ENCODE measurements at places on chromosomes 6 and 20.

DNA sequence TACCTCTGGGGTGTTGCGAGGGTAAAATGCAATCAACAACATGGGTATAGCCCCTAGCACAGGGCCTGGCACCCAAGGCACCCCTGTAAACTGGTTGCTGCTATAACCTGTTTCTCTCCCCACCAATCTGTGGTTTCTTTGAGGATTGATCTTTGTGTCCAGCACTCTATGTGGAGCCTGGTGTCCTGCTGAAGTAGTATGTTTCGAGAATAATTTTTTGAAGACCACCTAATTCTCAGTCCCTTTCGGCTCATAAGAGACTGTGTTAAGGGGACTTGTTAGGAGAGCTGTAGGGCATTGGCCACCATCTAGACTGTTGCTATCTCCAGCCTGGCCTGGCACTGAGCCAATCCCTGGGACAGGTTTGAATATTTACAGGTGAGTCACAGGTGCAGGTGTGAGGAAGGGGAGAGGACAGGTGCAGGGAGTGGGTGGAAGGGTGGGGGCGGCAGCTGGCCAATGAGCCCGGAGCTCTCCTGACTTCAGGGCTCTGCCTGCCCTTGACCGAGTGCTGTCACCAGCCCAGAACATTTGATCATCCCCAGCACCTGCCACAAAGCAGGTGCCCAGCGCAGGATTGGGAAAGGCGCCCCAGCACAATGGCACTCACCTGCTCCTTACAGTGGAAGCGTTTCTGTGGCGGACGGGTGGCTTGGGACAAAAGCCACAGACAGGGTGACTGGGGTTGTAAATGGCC lies 8.1 kb upstream of the C20orf144 start:
- DNase-seq, result no peak

- DNase-seq, result no peak
Observed at GRCh38 chr6:136922685-136923006, 545 bp downstream of the SLC35D3 start.

DNA sequence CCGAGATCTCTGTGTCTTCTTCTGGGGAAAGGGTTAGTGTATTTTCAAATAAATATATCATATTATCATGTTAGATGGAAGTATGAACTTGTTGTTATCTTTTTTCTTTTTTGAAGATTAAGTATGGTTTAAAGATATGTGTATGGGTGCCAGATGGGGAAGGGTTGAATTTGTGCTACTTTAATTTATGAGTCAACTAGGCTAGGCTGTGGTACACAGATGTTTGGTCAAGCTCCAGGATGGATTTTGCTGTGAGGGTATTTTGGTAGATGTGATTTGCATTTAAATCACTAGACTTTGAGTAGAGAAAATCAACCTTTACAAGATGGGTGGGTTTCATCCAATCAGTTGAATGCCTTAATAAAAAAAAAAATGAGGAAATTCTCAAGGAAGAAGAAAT lies 886.6 kb upstream of the ADGRB3 start:
- DNase-seq, result no peak

GRCh38 chr20:61757-62156 lies 25.7 kb upstream of the DEFB125 start:
- DNase-seq, result no peak

DNA sequence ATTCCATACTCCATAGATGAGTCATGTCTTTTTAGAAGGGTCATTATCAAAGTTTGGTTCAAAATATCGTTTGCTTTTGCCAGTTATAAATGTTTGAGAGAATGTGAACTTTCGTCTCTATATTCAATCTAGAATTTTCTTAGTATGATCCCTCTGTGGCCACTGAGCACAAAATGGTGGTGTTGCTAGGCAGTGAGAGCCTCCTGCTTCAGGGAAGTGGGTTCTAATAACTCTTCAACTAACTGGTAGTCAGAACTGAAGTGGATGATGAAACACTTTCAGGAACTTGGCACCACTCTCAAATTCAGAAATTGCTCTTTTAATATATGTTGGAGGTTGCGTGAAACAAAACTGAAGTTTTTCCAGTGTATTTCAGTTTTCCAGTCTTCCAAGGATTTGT lies 125.0 kb upstream of the DOK5 start:
- no peak for DNase-seq

- no peak for DNase-seq
Observed at GRCh38 chr20:59365611-59366285, 65.3 kb downstream of the EDN3 start.

GRCh38 chr6:158669145-158670035 lies 19.5 kb downstream of the SYTL3 start:
- DNase-seq, result no peak
